ENCODE measurements at places on chromosomes 3 and 15.

- DNase-seq: no peak
These were observed 42.5 kb upstream of the SPTSSB start for GRCh38 chr3:161413855-161414210.

DNA sequence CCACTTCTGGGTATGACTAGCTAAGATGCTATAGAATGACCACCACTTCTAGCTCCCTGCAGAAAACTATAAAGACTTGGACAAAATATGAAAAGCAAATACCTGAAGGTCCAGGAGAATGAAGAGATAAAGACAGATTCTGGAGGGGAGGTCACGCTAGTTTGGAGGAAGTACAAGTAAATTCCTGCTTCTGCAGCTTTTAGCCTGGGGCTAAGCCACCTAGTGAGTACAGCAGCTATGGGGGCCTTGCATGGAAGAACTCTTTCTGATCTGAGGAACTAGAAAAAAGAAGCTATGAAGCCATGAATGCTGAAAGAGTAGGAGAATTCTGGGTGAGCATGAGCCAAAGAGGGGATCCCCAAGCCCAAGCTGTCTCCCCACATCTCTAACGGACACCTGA is 29.8 kb downstream of the NRG4 start:
- DNase-seq: no peak

DNA sequence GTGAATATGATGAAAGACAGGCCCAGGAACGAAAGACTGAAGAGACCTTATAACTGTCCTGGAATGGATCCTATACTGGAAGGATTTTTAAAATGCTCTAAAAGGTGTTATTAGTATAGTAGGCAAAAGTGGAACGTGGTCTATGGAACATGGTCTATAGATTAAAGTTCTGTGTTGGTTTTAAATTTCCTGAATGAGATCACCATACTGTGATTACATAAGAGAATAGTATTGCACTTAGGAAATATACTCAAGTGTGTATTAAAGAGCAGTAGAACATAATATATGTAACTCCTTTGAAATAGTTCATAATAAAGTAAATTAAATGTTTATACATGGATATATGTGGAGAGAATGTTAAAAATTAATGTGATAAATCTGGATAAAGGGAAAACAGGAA is 68.2 kb downstream of the SPRED1 start:
- no peak for DNase-seq

- no peak for DNase-seq
These were observed 52.0 kb downstream of the AMOTL2 start for GRCh38 chr3:134322286-134322685.

GRCh38 chr3:194685718-194686413 is at the start of gene FAM43A:
TSS of gene FAM43A (plus strand) at chr3:194685883. CDS start at chr3:194686827, 944 bp downstream.
- peak; percentile 88 for DNase-seq

- DNase-seq: no peak
These were observed 127.7 kb downstream of the NUP210 start for GRCh38 chr3:13292375-13292774.

GRCh38 chr3:149428087-149428486 is 46.4 kb upstream of the TM4SF4 start:
- no peak for DNase-seq

DNA sequence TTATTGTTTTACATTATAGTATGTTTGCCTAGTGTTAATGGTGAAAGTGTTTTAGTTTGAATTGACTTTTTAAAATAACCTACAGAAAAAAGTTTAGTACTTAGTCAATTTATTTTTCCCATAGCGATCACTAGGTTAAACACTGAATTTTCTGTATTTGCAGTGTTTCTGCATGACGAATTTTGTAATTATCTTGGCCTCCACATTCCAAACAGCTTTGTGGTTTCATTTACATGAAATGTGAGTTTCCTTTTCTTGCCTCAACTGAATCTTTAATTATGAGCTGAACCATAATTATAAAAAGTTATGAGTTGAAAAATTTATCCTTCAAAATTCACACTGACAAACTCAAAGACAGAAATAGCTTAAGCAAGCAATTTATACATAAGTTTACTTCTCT is 235.5 kb downstream of the CTNNB1 start:
- DNase-seq: no peak

- DNase-seq: no peak
These were observed 685.7 kb downstream of the MCTP2 start for GRCh38 chr15:94917068-94917467.

DNA sequence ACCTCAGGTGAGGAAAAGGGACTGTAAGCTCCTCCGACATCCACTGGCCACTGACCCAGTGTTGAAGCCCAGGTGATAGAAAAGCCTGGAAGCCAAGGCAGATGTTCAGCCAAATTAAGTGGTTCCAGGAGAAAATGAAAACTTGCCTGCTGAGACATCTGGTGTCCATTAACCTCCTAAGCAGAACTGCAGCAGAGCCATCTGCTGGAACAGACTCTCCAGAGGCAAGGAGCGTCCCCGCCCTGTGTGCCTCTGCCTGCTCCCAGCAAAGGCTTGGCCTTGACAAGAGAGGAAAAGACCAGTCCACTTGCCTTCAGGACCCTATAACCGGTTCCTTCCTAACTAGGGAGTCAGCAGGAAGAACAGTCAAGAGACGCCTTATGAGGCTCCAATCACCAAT is 48.2 kb downstream of the SRGAP3 start:
- DNase-seq: no peak

- no peak for DNase-seq
These were observed 761 bp upstream of the GRIP2 start for GRCh38 chr3:14540821-14541385.

GRCh38 chr15:99169769-99170311 is 65.0 kb downstream of the SYNM start:
- no peak for DNase-seq

DNA sequence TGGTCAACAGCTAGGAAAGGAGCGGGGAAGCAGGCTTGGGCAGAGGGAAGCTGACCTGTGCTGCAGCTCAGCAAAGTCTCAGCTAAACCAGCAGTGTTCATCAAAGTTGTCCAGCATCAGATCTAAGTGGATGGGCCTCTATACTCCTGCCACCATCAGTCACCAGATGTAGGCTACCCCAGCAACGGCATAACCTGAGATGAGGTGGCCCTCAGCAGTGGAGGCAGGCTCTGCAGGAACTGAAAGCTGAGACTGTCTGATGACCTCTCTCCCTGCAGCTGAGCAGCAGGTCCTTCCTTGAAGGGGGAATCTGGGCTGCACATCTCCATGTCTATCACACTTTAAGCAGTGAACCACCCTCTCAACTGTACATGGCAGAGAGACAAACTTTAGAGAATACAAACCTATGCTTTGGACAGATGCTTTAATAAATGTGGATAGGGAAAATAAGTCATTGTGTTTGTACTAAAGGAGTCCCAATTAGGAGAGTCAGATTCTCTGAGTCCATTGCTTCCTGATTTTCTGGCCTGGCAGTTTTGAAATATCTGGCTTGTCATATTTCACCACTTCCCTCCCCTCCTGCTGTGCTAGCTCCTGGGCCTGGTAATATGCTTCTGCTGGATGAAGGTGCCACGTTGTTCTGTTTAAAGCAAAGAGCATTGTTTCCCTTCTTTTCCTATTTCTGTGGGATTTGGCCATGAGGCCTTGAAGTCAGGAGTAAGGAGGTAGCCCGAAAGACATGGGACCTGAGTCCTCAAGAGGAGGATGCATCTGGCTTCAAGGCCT is 11.1 kb upstream of the PSTPIP1 start:
- DNase-seq: no peak

DNA sequence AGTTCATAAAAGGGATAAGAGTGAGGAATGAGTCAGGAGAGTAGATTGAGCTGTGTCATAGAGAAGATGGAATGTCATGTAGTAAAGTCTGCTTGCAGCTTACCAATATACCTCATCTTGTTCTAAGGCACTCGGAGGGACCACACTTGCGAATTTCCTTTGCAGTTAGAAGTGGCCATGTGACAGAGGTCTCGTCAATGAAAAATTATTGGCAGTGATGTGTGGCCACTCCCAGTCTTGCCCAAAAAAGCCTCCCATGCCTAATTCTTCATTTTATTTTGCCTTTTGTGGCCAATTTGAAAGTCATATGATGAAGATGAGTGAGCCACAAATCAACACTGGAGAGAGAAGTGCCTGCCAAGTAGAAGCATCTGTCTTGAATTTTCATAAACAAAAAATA is 465.6 kb upstream of the ZNF385D start:
- no peak for DNase-seq

DNA sequence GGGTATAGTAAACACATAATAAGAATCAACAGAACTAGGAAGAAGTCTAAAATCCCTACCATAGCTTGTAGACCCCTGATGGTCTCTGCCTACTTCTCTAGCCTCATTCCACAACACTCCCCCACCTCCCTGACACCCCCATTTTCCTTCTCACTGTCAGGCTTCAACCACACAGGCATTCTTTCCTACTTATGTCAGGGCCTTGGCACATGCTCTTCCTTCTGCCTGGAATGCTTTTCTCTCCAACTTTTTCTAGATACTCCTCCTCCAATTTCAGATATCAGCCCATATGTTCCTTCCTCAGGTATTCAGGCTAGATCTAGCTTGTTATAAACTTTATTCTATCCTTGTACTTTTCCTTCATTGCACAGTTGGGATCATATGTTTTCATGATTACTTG is 106.0 kb upstream of the MRPL3 start:
- DNase-seq: no peak
